Iris pigment epithelial cell (primary cell): ENCODE measurements at places on chromosomes 5 and 9.

- peak; percentile 31 for DNase-seq
Measured at GRCh38 chr5:170846416-170846815, 15.4 kb upstream of the RANBP17 start.

GRCh38 chr9:19927560-19927959, 138.7 kb upstream of the SLC24A2 start:
- no peak for DNase-seq

DNA sequence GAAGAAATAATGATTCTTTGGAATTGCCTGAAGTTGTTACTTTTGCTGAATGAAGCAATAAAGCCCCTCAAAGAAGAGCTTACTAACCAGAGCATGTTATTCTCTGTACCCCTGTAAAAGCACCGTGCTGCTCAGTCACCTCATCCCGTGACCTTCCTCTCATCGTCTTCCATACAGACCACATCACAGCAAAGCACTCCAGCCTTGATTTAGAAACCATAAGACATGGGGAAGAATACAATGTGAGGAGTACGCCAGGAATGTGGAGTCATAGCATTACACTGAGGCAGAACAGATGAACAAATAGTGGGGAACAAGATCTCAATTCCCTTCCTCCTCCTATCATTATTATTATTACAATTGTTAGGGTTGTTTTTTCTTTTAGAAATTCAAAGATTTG, 49.1 kb downstream of the ERAP1 start:
- peak; percentile 82 for DNase-seq

DNA sequence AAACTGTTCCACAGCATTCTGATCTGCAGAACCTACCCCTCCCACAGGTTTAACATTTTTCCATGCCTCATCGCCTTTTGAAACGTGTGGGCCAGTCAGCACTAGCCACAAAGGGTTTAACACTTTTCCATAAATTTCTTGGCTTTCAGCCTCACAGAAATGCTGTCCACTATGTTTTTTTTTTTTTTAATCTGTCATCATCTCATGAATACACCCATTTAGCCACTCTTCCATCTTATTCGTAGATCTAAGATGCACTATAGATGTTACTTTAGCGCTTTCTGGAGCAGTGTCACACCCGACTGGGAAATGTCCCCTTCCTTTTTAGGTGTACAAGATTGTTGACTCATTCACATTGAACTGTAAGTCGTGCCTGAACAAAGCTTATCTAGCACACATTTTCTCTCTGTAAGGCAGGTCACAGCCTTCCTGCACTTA, 62.3 kb downstream of the GCNT1 start:
- no peak for DNase-seq

- DNase-seq, result no peak
Measured at GRCh38 chr9:86253577-86253976, 5.9 kb downstream of the C9orf153 start.

DNA sequence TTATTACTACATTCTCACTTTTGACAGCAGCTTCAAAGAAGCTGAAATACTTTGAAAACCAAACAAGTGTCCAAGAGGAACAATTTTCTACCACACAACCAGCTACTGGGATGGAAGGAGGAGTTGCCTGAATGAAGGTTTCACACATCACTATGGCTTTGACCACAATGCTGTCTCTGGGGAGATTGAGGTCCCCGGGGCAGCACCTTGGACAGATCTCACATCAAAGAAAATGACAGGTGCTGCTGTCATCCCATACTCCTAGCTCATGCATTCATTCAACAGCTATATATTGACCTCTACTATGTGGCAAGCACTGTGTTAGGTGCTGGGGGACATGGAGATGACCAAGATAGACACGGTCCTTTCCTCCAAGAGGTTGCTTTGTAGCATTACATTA, 233.2 kb upstream of the RASEF start:
- no peak for DNase-seq

DNA sequence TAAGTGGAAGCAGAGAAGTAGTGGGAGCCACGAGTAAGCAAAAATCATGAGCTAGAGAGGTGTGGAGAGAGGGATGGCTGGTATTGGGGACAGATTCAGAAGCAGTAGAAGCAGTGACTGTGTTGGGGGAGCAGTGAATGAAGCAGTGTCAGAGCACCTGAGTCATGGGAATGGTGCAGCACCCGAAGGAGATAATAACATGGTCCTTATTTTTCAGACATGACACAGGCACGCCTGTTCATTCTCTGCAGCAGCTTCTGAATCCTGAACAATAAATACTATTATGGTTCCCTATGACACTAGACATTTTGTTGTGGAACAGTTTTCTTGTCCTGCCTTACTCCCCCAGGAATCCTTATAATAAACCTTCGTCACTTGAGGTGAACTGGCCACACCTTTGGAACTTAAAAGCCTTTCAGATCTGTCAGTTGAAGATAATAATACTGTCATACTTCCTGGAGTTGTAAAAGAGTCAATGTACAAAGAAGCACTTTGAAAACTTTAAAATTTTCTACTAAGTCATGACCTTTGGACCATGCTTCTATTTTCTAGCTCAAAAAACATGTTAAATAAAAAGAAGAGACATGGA, 7.0 kb upstream of the RASA1 start:
- DNase-seq, result no peak
